ENCODE measurements at places on chromosomes 1 and 21.

- no peak for DNase-seq
Measured at GRCh38 chr21:33396951-33397350, 6.3 kb upstream of the IFNGR2 start.

GRCh38 chr1:153800516-153800915 is 25.3 kb downstream of the SLC27A3 start:
- DNase-seq: no peak

DNA sequence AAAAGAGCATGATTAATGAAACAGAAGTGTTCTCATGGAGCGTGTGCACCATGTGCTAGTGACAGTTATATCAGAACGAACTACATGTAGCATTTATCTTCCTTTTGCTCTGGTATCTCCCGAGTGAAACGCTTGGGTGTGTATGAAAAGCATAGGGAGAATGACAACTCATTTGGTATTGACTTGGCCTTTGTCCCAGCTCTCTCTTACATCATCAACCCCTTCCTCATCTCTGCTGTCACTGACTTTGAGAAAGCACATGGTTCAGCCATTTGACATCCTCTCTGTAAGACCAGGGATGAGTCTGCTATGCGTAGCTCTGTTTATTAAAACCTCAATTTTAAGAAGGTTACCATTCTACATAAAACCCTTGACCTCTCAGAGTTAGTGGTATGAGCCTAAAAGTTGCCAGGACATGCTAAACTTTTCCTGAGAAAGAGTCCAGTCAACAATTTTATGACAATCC is 201.0 kb downstream of the NRIP1 start:
- no peak for DNase-seq

- no peak for DNase-seq
Measured at GRCh38 chr1:216332462-216332861, 90.8 kb downstream of the USH2A start.

DNA sequence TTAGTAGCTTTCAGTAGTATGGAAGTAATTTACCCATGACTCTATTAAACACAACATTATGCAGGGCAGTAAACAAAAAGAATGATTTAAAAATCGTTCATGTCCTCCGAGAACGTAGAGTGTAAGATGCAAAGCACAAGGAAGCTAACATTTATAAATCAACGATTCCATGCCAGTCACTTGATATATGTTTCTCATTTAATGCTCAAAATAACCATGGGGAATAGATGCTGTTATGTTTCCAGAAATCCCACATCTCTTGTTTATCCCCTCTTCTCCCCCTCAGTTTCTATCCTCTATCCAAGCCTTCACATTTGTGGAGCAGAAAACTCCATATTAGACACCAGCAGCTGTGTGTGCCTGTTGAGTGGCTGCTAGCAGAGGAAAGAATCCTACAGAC is 52.8 kb downstream of the LBR start:
- DNase-seq: no peak

- DNase-seq: no peak
Measured at GRCh38 chr1:67558449-67559193, 126.4 kb upstream of the GADD45A start.

DNA sequence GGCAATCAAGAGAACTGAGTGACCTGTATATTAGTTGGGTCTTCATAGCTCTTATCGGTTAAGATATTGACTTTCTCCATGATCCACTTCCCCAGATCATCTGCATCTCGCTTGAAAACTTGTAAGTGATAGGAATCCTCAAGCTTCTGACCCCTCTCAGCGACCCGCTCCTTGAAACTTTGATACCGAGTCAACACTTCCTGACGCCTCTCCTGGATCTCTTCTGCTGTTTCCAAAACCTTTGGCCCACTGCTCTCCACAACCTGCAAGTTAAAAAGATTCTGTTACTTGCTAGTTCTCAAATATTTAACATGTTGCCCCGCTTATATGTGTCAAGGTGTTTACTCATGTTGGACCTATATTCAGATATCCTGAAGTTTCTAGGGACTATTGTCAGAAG is 1.4 kb downstream of the SPTA1 start:
- no peak for DNase-seq

- no peak for DNase-seq
Measured at GRCh38 chr1:43363935-43364525, 3.8 kb downstream of the ELOVL1 start.

DNA sequence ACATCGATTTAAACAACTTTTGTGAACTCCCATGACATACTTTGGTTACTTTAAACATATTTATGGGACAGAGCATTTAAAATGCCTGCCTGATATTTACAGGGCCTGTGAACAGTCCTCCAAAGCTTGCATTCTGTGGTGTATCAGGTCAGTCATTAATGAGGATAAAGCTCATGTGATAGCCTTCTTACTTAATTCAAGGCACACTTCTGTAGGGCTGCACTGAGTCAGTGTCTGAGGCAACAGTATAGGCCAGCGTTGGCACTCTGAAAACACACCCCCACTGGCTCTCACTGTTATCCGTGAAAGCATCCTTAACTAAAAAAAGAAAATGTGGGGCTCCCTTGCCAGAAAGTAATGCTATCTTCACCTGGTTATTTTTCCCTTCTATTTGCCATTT is 200.0 kb downstream of the NFIA start:
- no peak for DNase-seq

GRCh38 chr21:28953247-28953646 is 39.4 kb downstream of the LTN1 start:
- DNase-seq: no peak

GRCh38 chr1:209822706-209823105 is 5.1 kb upstream of the UTP25 start:
- no peak for DNase-seq

DNA sequence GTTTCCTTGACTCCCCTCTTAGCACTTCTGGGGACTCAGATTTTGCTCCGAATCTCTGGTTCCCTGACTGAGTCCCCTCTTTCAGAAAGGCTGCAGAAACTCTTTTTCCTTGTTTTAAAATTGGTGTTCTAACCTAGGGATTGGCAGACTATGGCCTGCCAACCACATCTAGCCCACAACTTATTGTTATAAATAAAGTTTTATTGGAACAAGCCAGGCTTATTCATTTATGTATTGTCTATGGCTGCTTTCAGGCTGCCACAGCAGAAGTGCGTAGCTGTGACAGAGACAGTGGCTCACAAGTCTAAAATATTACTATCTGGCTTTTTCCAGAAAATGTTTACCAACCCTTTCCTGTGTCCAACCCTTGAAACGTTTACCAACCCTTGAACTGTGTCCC is 81.7 kb downstream of the IER5 start:
- no peak for DNase-seq

DNA sequence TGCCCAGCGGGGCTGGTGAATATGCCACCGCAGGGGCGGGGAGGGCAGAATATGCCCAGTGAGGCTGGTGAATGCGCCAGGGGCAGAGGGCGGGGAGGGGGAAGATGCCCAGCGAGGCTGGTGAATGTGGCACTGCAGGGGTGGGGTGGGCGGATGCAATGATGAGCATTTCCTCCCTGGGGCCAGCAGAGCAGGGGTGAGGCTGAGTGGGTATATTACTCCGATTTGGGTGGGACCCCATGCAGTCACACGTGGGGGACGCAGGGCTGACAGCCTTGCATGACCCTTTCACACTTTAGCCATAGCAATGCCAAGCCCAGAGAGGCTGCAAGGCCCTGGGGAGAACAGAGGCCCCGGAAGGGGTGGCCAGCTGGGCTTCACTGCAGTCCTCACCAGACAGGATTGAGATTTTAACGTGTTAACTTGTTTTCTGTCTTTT is 9.3 kb upstream of the SLX9 start:
- peak; percentile 57 for DNase-seq

DNA sequence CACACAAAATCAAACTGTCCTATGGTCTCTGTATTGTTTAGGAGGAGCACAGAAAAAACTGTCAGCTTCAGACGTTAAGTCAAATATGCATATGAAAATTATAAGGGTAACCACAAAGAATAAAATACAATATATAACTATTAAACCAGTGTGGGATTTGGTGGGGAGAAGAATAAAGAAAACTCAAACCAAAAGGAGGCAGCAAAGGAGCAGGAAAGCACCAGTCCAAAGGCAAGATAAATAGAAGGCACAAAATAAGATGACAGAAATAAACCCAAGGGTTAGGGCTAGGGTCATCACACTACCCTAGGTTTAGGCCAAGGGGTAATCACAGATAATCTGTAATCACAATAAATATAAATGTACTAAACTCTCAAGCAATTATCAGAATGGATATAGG is 32.8 kb downstream of the DLGAP3 start:
- no peak for DNase-seq

DNA sequence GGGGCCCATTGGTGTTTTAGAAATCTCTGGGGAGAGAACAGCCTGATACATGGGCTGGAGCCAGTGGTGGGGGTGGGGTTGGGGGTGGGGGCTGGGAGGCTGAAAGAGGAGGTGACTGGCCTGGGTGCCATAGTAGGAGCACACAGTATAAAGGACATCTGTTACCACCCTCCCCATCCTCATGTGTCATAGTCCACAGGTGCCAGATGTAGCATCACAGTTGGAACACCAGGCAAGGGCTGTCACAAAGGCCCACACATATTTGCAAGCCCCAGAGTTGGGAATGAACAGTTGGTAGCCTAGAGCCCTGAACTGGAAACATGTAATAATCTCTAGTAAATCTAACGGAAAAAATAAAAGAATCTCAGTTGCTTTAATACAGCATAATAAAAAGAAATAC is 55.1 kb upstream of the CR2 start:
- DNase-seq: no peak

DNA sequence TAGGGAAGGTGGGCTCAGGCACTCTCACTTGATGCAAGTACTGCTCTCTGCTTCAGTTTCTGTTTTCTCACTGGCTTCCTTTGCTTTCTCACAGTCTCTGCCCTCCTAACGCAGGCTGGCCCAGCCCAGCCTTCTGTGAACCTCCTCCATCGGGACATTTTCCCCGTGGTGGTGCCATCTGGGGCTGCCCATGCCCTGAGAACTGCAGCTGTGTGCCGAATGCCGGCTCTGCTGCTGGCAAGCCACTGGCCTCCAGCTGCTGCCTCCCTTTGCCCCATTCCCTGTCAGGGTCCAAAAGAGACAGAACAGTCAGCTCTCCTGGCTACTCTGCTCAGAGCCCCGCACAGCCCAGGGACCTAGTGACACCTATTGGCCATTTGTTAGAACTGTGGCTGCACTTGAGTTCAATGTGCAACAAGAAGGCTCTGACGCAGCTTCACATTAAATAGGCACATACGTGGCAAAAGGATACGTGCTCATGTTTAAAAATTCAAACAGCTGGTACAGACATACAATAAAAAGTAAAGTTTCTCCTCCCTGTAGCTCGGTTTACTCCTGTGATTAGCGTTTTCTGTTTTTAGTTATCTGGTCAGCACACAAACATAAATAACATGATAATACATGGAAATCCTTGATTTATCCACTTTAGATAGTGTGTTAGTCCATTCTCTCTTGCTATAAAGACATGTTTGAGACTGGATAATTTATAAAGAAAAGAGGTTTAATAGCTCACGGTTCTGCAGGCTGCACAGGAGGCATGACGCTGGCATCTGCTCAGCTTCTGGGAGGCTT is 46.6 kb downstream of the FCRL5 start:
- DNase-seq: no peak

DNA sequence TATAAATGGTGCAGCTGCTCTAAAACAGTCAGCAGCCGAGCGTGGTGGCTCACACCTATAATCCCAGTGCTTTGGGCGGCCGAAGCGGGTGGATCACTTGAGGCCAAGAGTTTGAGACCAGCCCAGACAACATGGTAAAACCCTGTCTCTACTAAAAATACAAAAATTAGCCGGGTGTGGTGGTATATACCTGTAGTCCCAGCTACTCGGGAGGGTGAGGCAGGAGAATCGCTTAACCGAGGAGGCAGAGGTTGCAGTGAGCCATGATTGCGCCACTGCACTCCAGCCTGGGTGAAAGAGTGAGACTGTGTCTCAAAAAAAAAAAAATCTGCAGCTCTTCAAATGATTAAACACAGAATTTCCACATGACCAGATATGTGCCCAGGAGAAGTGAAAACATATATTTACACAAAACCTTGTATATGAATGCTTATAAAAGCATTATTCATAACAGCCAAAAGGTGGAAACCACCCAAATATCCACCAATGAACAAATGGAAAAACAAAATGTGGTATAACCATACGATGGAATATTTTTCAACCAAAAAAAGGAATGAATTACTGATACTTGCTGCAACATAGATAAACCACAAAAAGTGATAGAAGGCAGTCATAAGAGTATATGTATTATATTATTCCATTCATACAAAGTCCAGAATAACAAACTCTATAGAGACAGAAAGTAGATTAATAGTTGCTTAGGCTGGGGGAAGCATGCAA is 14.1 kb downstream of the EPS15 start:
- DNase-seq: no peak

- DNase-seq: no peak
Measured at GRCh38 chr1:93080179-93080823, 1.2 kb downstream of the MTF2 start.

DNA sequence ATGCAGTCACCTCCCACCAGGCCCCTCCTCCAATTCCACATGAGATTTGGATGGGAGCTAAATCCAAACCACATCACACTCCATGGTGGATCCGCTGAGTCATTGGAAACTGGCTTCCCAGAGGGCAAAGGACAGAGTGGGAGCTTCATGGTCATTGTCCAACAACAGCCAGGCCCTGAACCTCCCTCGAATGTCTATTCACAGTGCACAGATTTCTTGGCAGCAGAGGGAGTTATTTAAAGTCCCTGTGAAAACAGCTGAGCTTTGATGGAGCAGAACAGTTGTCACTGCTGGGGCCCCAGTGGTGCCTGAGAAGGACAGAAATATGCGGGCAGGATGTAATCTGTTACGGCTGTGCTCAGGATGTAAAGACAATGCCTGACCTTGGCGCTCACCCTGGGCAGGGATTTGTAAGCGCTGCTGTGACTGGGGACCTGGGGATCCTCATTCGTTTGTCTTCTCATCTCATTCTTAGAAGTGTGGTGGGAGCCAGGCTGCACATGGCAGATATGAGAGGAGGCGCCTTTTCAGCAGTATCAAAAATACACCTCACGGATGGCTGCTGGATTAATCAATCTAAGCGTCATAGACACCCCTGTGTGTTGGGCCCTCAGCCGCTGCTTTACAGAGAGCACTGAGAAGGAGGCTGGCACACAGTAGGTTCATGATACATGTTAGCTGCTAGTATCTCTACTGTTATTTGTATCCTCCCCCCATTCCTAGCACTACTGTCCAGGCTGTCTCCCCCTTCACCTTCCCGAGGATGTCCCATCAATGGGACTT is 439.4 kb downstream of the PTPRU start:
- DNase-seq: no peak

- no peak for DNase-seq
Measured at GRCh38 chr1:211282023-211282373, 22.8 kb downstream of the RCOR3 start.

- DNase-seq: no peak
Measured at GRCh38 chr21:38850277-38850951, 44.7 kb downstream of the ETS2 start.

GRCh38 chr1:70542856-70543255 is 131.8 kb downstream of the CTH start:
- no peak for DNase-seq

DNA sequence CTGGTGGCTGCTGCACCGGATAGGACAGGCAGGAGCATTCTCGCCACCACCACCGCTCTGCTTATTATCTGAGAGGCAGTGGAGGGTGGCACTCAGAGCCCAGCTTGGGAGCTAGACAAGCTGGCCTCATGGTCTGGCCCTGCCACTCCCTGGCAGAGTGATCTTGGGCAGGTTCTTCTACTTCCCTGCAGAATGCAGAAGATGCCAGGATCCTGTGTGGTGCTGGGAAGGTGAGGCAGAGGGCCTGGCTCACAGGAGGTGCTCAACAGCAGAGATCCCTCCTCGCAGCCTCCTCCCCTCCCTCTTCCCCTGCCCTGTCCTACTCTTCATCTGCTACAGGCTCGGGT is 60.4 kb downstream of the ARHGEF10L start:
- no peak for DNase-seq

Measured in activated CD8-positive, alpha-beta memory T cell treated with anti-CD3 and anti-CD28 coated beads for 4 hours (primary cell).